DMS53 (cell line): ENCODE measurements at places on chromosomes 2 and 18.

DNA sequence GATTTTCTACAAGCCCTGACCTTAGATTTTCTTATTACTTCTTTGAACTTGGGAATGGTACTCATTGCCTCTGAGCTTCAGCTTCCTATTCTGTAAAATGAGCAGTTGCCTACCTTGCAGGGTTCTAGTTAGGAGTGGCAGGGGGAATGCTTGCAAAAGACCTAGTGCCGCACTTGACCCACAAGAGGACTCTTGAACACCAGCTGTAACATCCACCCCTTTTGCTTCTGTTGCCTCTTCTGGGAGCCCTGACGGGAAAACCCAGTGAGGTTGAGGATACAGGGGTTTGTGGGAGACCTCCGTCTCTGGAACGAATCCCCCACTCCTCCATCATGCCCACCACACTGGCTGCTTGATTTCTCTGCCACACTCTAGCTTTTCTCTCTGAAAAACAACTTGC, 27.1 kb upstream of the LBH start:
- no peak for DNase-seq

DNA sequence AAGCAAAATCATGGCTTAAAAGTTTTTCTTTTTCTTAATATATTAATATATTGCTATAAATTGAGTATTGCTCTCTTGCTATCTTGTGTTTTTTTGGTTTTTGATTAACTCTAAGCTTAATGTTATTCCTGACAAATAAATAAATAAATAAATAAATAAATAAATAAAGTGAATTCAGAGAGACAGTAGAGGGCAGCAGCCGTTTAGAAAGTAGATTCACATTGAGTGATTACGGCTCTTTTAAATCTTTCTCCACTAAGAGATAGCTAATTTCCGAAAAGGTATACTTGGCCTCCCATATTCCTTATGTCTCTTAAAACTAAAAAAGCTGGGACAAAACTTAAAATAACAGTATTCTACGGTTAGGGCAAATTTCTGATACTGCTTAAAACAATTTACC, 34.3 kb downstream of the MSH2 start:
- DNase-seq: peak; percentile 47

GRCh38 chr2:118269408-118270051, 181.3 kb downstream of the INSIG2 start:
- DNase-seq: peak; percentile 90

DNA sequence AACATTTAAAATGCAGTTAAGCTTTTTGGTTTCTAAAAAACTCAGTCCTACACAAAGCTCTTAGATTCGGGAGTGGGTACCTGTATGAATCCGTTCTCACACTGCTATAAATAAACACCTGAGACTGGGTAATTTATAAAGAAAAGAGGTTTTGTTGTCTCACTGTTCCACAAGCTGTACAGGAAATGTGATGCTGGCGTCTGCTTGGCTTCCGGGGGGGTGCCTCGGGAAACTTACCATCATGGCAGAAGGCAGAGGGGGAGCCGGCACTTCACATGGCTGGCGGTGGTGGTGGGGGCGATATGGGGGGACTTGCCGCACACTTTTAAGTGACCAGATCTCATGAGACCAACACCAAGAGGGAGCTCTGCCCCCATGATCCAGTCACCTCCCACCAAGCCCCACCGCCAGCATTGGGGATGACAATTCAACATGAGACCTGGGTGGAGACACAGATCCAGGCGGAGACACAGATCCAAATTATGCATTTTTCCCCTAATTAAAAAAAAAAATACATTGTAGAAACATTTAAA, 222.5 kb downstream of the GBX2 start:
- DNase-seq: no peak

DNA sequence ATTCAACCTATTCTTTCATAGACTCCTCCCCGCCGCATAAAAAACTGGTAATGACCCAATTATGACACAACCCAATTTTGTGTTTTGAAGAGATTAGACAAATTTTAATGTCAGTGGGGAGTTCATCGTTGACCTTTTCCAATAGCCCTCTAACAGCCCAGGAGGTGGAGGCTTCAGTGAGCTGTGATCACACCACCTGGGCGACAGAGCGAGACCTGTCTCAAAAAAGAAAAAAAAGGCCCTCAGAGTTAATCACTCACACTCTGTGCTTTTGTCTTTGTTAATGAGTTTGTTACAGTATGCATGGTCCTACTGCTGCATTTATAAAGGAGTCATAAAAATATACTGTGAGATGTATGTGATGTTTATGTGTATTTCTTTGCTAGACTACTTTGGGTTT, 510.6 kb downstream of the CPS1 start:
- DNase-seq: no peak

- no peak for DNase-seq
Observed at GRCh38 chr2:27875089-27875881, 14.9 kb downstream of the RBKS start.

DNA sequence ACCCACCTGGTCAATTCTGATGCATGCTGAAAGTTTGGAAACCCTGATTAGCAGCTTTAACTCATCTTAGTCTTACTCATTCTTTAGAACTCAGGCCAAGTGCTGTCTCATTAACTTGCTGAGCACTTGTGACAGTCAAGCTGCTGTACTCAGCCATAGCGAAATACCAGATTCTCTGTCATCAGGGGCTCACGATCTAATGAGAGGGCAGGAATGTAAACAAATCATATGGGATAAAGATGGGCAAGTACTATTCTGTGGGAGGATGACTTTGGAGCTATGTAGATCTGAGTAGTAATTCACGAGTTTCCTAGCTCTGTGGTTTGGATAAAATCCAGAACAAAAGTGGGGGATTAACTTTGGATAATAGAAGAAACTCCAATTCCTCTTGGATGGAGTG, 376.6 kb downstream of the HRH4 start:
- DNase-seq: no peak

- no peak for DNase-seq
Observed at GRCh38 chr2:43027097-43027873, 199.1 kb downstream of the ZFP36L2 start.

DNA sequence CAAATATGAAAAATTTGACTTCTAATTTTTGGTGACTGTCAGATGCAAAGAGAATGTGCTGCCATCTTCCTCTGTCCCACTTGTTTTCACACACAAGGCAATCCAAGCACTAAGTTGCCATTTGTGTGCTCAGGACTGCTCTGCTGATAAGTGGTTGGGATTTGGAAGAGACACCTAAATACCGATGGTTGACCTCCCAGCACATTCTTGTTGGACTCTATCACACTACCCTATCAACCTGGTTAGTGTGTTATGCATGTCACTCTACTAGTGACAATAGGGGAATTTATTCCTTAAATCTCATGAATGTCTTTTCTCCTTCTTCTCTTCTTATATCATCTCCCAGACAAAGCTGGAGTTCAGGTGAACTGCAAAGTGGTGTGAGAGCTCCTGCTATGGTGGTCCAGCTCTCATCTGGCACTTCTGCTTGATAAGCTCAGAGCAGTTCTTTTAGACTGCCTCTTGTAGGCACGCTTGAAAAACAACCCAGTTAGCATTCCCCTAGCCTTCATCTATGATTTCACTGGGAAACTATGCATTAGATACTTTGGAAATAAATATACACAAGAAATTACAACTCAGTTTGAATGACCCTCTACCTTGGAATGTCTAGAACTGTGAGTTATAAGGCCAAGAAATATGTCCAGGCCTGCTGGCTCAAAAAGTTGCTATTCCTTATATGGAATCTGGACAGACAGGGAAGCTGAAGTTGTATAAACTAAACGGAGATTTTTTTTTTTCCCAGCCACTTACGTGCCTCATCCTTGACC, 404.8 kb downstream of the MEIS1 start:
- no peak for DNase-seq
